PC-9 (cell line): ENCODE measurements at places on chromosomes 6 and 20. TPM values are rescaled to one million over a fixed set of nuclear protein-coding genes. Genes with fewer than 3 reads are reported as not detected.

- no peak for DNase-seq
Observed at GRCh38 chr20:1616858-1617434, 2.9 kb downstream of the SIRPB1 start.

- no peak for DNase-seq
Observed at GRCh38 chr6:89260310-89260709, 43.2 kb upstream of the GABRR1 start.

GRCh38 chr6:147345902-147346301 is 141.7 kb downstream of the STXBP5 start:
- no peak for DNase-seq

- DNase-seq = no peak
Observed at GRCh38 chr6:89596056-89596455, 42.5 kb downstream of the LYRM2 start.

- no peak for DNase-seq
Observed at GRCh38 chr6:5090603-5091002, 5.5 kb downstream of the PPP1R3G start.

DNA sequence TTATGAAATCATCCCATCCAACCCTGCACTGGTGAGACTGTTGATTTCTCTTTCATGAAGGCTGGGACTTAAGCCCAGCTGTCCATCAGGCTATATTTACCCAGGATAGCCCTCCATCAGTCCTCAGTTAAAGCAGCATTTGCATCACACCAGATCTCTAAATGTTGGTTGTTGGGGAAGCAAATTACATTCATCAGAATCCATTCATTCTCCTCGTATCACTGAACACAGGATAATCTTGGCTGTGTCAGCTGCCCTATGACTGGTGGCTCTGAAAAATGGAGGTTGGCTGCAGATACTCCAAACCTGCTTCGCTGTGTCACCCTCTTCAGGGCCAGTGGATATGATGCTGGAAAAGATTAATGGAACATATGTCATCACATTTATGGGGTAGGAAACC is 718.3 kb downstream of the KIF16B start:
- no peak for DNase-seq

DNA sequence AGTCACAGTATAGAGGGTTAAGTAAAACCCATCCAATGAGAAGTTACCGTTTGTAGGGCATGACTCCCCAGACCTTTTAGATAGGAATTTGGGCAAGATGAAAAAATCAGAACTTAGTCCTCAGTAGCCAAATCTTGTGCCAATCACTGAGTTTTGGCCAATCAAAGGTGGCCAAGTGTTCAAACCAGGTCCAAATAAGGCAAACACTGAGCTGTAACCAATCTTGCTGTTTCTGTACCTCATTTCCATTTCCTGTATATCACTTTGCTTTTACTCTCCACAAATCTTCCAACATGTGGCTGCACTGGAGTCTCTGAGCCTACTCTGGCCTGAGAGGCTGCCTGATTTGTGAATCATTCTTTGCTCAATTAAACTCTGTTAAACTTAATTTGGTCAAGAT is 81.8 kb upstream of the GPR6 start:
- DNase-seq = peak; percentile 17

- DNase-seq = no peak
Observed at GRCh38 chr6:130888246-130888645, 61.0 kb downstream of the SMLR1 start.

- DNase-seq = no peak
Observed at GRCh38 chr6:10151144-10151915, 263.5 kb downstream of the TFAP2A start.

DNA sequence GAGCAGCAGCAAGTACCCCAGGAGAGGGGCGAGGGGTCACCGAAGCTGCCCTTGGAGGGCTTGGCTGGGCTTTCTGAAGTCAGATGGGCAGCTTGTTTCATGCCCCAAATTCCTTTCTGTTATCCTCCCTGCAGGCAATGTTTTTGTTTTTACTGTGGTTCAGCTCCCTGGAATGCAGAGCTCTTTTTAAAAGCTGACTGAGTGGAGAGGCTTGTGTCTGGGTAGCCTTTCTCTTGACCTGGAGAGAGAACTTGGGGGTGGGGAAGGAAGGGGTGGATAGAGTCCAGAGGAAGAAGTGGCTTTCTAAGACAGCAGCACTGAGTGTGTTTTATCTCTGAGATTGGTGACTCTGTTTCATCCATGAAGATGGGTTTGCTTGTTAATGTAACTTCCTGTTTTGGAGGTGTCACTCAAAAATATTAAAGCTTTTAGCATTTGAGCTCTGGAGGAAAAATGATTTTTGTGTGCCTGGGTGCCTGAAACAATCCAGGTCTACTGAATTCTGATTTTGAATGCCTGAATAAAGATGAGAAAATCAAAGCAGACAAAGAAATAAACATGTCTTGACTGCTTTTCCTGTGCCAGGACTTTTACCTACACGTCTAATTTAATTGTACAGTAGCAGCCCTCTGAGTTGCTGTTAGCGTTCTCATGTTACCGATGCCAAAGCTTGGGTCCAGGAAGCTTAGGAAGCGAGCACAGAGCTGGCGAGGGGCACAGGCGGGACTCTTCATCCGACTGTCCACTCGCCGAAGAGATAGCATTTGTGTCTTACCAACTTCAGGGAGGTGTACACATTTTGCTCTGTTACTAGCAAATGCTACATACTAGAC is 78.2 kb upstream of the EEF1E1 start:
- DNase-seq = peak; percentile 54

DNA sequence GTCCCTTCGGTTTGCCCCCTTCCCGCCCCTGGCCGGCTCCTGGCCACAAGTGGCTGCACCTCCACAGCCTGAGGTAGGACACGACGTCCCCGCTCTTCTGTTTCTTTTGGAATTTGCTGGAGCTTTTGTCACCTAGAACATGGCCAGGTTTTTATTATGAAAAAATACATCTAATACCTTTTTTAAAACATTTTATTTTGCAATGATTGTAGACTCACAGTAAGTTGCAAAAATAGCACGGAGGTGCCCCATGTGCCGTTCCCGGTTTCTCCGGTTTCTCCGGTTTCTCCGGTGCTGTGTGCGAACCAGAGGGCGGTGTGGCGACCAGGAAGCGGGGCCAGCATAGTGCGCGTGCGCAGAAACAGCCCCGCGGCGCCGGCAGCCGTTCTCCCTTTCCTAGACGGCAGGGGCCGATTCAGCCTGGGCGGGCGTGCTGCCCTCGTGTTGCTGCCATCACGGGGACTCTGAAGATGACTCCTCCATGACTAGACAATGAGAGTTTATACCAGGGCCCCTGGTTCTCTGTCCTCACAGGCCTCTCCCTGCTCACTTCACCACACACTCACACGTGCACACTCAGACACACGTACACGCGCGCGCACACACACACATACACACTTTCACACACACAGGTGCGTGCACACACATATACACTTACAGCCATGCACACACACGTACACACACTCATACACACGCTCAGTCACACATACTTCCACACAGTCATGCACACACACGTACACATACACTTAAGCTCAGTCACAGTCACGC is 102.1 kb downstream of the TMEM242 start:
- peak; percentile 88 for DNase-seq

DNA sequence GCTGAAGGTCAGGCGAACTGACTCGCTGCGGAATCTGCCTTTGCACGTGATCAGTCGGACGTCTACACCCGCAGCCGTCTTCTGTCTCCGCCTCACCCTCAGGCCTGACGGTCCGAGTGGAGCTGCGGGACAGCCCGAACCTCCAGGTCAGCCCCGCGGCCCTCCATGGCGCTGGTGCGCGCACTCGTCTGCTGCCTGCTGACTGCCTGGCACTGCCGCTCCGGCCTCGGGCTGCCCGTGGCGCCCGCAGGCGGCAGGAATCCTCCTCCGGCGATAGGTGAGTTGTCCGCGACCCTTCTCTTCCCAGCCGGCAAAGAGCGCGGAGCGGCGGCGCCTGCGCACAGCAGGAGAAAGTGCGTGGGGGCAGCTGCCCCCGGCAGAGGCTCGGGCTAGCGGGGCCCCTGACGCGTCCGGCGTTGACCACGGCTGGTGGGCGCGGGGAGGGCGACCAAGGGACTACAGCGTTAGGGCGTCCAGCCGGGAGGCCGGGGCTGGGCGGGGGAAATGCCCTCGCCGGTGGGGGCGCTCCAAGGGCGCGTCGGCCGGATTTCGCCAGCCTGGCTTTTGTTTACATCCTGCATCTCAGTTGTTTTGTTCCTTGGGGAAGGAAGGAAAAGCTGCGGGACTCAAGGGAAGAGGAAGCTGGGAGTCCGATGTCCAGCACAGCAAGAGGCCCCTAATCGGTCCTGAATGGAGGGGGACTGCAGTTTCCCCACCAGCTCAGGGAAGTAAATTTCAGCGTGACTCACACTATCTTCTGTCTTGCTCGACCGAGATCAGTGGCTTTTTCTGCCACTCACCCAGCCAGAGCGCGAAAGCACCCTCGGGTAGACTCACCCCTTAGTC is at the start of gene SMPDL3A:
Gene SMPDL3A, plus strand, starts transcription at position 77 of the 846 bp plus-strand sequence. Its CDS starts 89 bp downstream, at position 166.
- peak; percentile 72 for DNase-seq

DNA sequence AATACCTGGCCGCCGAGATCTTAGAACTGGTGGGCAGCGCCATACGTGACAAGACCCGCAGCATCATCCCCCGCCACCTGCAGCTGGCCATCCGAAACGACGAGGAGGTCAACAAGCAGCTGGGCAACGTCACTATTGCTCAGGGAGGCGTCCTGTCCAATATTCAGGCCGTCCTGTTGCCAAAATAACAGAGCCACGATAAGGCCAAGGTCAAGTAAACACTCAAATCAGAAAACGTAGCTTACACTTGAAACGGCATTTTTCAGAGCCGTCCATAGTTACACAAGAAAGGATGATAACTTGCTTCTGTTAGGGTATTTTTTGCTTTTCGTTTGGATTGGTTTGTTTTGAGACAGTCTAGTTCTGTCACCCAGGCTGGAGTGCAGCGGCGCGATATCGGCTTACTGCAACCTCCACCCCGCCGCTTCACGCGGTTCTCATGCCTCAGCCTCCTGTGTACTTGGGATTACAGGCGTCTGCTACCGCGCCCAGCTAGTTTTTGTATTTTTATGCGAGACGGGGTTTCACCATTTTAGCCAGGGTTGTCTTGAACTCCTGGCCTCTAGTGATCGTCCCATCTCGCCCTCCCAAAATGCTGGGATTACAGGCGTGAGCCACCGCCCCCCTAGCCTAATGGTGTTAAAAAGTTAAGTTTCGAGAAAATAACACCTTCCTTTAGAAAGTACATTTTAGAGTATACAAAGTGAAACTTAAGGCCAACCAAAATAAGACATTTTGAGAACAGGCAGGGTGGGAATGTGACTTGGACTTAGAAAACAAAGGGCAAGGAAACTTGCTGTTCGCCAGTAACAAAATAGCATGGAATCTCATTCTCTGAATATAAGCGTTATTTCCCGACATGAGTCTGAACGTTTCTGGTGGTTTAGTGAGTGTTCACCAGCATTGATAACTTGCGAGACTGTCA is 42.8 kb upstream of the HFE start:
- DNase-seq = no peak

DNA sequence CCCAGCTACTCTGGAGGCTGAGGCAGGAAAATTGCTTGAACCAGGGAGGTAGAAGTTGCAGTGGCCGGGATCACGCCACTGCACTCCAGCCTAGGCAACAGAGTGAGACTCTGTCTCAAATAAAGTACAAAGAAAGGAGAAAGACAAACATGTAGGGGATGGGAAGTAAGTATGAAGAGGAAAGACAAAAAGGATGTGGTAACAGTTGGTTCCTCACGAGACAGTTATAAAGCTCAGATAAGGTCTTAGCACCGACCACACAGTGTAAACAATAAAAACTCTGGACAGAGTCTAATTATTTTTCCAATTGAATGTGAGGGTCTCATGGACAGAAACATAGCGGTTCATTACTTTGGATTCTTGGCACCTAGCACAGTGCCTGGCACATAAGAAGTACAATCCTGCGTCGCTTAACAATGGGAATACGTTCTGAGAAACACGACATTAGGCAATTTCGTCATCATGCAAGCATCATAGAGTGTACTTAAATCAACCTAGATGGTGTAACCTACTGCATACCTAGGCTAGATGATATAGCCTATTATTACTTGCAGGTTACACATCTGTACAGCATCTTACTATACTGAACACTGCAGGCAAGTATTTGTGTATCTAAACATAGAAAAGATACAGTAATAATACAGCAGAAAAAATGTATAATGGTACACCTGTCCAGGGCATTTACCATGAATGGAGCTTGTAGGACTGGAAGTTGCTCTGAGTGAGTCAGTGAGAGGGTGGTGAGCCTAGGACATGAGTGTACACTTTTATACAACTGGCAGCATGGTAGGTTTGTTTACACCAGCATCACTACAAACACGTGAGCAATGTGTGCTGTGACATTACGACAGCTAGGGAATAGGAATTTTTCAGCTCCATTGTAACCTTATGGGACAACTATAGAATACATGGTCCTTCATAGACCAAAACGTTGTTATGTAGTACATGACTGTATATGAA is 38.2 kb downstream of the MBOAT1 start:
- no peak for DNase-seq

- no peak for DNase-seq
Observed at GRCh38 chr6:40810171-40810570, 223.0 kb upstream of the LRFN2 start.

DNA sequence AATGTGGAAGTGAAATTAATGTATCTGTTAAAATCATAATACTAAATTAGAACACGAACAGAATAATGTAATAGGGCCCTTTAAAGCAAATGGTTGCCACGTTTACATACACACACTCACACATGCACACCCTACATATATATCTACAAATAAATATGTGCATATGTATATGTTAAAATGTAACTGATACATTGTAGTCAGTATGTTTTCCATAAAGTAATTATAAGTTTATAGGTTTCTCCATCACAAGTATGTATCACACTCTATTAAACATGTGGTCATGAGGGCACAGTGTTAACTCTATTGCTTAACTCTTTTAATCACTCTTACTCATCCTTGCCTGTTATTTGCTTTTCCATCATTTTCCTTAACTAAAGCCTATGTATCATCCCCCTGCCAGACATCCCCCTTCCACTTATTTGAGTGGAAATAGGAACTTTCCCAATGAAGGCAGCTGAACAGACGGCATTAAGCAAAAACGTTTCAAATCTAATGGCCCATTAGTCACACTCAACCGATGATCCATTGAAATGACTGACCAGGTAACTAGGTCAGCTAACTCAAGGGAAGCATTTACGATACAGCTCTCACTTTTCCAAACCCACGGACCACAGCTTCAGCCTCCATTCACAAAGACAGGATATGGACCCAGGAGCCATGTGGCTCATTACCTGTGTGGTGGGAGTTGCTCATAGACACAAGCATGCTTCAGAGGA is 89.3 kb downstream of the HAO1 start:
- no peak for DNase-seq

- no peak for DNase-seq
Observed at GRCh38 chr6:7311176-7311575, 1.8 kb downstream of the SSR1 start.

GRCh38 chr6:137542713-137543112 is 48.5 kb upstream of the OLIG3 start:
- no peak for DNase-seq

DNA sequence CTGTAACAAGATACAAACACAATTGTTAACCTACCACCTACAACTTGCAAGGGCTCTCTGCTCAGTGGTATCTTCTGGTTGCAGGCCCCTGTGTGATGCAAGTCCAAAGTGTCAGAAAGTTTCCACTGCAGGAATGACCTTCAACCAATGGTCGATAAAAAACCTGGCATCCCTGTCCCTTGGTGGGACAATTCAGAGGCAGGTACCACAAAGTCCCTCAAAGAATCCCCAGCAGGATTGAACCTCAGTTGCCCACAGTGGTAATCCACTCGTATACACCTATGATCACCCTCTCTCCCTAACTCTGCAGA is 15.9 kb downstream of the GLO1 start:
- no peak for DNase-seq

Gene MYH7B
- total RNA-seq = 1.0 and 2.3 TPM in 2 replicates

Gene CHD6
- 48.6 and 51.1 TPM in 2 replicates for total RNA-seq

Gene CMTR1
- 28.3 and 37.0 TPM in 2 replicates for total RNA-seq

Gene ANGPT4
- not detected in 2 replicates for total RNA-seq

Gene NR2E1
- not detected in 2 replicates for total RNA-seq

Gene LY6G6C
- total RNA-seq = 1.2 and 2.1 TPM in 2 replicates

Gene CALHM6
- not detected in 2 replicates for total RNA-seq

Gene PBOV1
- not detected in 2 replicates for total RNA-seq
